ENCODE measurements at places on chromosomes 6 and 20. TPM values are rescaled to one million over a fixed set of nuclear protein-coding genes. Genes with fewer than 3 reads are reported as not detected.

Gene PHACTR1
- 6.4 TPM for total RNA-seq

Gene ANKRD66
- total RNA-seq = 18.0 TPM

Gene MUC21
- total RNA-seq = not detected

Gene GSTA2
- total RNA-seq = not detected

Gene TGM3
- 0.15 TPM for total RNA-seq

Gene TMEM151B
- total RNA-seq = not detected

Gene NT5E
- total RNA-seq = 47.4 TPM

Gene PLCB1
- total RNA-seq = 29.5 TPM

Gene HNF4A
- 0.15 TPM for total RNA-seq

Gene SLC17A9
- total RNA-seq = 5.2 TPM

Gene FAM184A
- total RNA-seq = 5.4 TPM

Gene BEND6
- 2.1 TPM for total RNA-seq

Gene CALHM4
- not detected for total RNA-seq

Gene FLRT3
- 10.1 TPM for total RNA-seq

Gene LRRC73
- 3.0 TPM for total RNA-seq

Gene TMEM200A
- 31.0 TPM for total RNA-seq

Gene MRPL14
- 35.9 TPM for total RNA-seq

Gene SOX18
- total RNA-seq = 12.8 TPM

Gene NR2E1
- total RNA-seq = not detected

Gene ROMO1
- 105 TPM for total RNA-seq

Gene FAM110A
- 5.6 TPM for total RNA-seq

Gene PHF10
- 65.6 TPM for total RNA-seq

Gene DDO
- total RNA-seq = 0.73 TPM

Gene PLG
- total RNA-seq = 0.38 TPM

Gene RNF144B
- 4.9 TPM for total RNA-seq
